ENCODE measurements at places on chromosomes 5 and 9.
A peak's percentile ranks its signal among the peaks of the same experiment; 100 is the strongest.

DNA sequence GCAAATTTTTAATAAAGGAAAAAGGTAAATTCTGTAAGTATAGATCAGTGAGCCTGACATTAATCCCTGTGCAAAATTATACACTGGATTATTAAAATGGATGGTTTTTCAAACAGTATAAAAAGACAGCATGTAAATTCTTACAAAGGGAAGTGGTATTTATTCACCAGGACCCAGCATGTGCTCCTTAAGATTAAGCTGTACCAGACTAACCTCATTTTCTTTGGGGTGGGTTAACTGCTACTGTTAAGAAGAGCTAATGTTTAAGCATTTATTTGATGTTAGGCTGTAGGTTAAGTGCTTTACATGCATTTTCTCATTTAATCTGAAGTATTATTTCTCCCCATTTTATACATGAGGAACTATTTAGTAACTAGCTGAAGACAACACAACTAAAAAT, 60.3 kb upstream of the RFX3 start:
- no peak for DNase-seq

GRCh38 chr5:93600409-93601070, 17.5 kb downstream of the NR2F1 start:
- no peak for DNase-seq

DNA sequence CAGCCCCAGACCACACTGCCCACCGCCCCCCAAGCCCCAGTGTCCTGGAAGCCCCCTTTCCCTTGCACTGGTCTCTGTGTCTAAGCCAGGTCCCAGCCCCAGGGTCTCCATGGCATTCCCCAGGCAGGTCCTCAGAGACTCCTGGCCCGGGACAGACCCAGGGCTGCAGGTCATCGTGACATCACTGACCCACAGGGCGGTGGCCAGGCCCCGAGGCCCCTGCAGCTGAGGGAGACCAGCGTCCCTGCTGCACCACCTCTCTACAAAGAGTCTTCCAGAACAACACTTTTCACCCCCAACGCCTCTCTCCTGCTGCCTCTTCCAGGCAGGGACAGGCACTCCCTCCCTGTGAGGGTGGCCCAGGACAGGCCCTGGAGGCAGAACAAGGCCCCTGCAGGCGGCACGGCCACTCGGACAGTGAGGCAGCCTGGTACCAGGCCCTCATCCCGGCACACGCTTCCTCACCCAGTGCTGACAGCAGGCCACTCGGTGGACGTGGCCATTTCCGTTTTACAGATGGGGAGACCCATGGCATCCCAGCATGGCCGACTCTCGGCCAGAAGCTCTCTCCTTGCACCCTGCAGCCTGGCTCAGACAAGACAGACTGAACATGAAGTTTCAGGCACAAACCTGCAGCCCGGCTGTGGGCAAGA, 136.4 kb downstream of the ADAMTS2 start:
- no peak for DNase-seq

DNA sequence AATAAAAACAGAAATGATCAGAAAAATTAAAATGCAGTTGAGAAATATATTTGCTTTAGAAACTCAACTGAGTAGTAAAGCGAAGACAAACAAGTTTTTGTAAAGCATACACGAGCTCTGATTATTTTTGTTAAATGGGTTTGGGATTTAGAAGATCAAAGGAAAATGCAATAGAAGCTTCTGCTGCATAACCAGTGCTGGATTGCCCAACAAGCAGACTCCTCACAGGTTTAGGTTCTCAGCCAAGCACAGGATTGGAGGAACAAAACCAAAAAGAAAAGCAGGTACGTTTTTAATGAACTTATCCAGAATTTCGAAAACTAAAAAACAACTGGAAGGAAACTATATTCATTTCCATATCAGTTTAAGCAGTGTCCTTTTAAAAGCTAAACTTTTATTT, 423.8 kb downstream of the TMEM161B start:
- DNase-seq, result no peak

- peak; percentile 12 for DNase-seq
Observed at GRCh38 chr9:16207161-16207560, 654.3 kb downstream of the CCDC171 start.

GRCh38 chr9:126230692-126231091, 95.9 kb upstream of the MVB12B start:
- no peak for DNase-seq

GRCh38 chr9:114166614-114167572, 11.6 kb downstream of the COL27A1 start:
- no peak for DNase-seq

- no peak for DNase-seq
Observed at GRCh38 chr5:175230299-175230698, 213.7 kb downstream of the DRD1 start.

DNA sequence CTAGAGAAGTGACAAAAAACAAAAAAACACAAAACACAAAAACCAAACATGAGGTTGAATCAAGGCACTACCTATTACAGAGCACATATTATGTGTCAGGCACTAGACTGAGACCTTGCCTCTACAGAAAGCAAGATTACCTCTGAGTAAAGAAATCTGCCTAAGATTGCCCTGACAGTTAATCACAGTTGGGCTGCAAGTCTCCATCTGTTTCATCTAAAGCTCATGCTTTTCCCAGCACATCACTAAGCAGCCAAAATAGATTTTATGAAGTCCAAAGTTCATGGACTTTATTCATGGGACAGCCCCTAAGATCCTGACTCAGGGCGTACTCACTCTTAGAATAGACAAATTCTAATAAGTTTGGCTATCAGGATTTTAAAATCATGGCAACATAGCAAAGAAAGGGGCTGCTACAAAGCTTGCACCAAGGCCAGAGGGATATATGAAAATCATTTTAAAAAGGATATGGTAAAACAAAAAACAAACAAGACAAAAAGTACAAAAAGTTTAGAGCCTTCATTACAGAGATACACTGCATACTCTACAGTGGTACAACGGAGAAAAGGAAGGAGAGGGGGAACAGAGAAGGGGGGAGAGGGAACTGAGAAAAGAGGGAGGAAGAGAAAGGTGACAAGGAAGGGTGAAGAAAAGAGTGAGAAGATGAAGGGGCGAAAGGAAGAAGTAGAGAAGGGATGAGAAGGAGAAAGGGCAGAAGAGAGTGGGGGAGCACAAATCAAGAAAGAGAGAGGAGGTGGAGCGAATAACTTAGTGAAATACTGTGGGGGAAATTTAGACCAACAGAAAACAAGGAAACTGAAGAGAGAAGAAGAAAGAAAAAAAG, 58.2 kb downstream of the RICTOR start:
- no peak for DNase-seq

GRCh38 chr5:146623666-146624065, 107.7 kb upstream of the GPR151 start:
- DNase-seq, result no peak

GRCh38 chr9:110116543-110116885, 91.4 kb downstream of the C9orf152 start:
- peak; percentile 49 for DNase-seq

DNA sequence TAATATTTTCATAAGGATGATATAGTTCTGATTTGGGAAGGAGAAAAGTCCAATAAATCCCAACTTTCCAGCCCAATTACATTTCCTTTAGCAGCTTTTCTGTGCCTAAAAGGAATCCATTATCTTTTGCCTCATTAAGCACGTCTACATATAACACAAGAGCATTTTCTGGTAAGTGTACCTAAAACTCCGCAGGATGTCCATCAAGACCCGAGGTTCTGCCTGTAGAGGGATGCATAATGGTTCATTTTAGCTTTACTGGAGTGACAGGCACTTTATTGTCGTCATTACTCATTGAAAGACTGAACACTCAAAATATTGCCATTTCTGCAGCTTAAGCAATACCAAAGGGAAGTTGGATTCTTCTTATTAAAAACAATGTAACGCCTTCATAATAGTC, 669.0 kb downstream of the PRELID2 start:
- DNase-seq, result no peak

DNA sequence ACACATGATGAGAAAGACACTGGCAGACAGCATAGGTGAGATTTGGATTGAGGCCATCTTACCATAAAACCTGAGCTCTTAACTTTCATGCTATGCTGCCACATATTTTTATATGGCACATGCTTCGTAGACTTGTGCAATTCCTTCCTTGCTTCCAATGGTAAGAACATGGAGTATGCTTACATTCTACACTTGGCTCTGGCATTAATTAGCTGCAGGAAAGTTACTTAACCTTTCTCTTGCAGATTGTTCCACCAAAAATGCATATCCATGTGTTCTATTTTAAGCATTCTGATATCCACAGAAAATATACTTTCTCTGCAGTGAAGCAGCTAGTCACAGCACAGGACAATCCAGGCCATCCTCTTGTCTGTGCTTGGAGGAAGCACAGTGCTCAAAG, 119.4 kb downstream of the MPDZ start:
- DNase-seq, result no peak

- no peak for DNase-seq
Observed at GRCh38 chr9:117304549-117304948, 110.3 kb downstream of the ASTN2 start.

- DNase-seq, result no peak
Observed at GRCh38 chr5:151911011-151911410, 13.6 kb downstream of the GLRA1 start.

DNA sequence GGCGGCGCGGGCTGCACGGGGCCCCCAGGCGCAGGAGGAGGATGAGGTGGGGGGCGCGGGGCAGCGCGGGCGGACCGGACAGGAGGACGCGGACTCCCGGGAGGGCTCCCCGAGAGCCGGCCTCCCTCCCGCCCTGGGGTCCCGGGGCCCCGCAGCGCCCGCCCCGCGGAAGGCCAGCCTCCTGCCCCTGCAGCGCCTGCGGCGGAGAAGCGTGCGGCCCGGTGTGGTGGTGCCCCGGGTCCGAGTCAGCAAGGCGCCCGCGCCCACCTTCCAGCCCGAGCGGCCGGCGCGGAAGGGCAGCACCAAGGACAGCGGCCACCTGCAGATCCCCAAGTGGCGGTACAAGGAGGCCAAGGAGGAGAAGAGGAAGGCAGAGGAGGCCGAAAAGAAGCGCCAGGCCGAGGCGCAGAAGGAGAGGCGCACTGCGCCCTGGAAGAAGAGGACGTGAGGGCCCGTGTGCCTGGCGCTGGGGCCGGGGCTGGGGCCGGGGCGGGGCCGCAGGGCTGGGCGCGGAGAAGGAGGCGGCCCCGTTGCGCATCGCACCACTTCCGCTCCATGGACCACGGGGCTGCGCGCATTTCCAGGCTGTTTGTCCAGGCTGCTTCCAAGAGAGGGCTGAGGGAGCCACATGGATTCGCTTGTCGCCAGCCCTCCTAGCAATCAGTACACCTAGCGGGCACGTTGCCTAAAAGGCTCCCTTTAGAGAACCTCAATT, 86.0 kb downstream of the ANKRD33B start:
- no peak for DNase-seq

- DNase-seq, result no peak
Observed at GRCh38 chr5:53246042-53246836, 136.7 kb upstream of the MOCS2 start.

GRCh38 chr5:41148448-41148847, 64.9 kb downstream of the C6 start:
- no peak for DNase-seq

- DNase-seq, result no peak
Observed at GRCh38 chr5:82911910-82912309, 165.3 kb downstream of the TMEM167A start.

DNA sequence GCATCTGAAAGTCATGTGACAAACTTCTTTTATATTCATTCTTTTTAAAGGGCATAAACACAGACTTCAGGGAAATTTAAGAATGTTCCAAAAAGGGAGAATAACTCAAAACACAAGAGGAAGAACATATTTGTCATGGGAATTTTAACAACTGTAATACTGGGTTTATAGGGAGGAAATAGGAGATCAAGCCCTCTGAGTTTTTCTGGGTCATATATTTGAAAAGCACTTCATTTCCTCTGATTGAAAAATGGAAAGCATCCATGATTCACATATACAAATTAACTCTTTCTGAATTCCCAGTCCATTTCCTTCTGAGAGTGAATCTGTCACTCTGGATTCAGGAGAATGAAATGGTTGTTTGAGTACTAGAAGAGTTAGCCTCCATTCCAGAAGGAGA, 26.8 kb downstream of the LURAP1L start:
- peak; percentile 14 for DNase-seq

DNA sequence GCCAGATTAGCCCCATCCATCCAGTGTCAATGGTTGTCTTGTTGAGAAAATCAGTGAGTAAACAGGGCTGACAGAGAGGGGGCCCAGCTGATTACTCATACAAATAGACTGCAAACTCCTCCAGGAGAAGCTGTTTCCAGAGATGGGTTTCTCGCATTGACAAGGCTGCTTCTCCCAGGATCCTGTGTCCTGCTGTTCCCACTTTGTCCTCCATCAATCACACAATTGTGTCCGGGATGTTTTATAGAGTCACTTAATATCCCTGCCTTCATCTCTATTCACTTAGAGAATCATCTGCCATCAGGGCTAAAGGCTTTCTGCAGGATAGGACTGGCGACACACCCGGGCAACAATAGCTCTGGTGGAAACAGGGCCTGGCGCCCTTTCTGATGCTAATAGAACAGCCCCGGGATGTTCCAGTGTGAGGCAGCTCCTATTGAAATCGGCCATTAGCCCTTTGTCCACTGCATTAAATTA, 71.7 kb upstream of the TBCA start:
- no peak for DNase-seq

DNA sequence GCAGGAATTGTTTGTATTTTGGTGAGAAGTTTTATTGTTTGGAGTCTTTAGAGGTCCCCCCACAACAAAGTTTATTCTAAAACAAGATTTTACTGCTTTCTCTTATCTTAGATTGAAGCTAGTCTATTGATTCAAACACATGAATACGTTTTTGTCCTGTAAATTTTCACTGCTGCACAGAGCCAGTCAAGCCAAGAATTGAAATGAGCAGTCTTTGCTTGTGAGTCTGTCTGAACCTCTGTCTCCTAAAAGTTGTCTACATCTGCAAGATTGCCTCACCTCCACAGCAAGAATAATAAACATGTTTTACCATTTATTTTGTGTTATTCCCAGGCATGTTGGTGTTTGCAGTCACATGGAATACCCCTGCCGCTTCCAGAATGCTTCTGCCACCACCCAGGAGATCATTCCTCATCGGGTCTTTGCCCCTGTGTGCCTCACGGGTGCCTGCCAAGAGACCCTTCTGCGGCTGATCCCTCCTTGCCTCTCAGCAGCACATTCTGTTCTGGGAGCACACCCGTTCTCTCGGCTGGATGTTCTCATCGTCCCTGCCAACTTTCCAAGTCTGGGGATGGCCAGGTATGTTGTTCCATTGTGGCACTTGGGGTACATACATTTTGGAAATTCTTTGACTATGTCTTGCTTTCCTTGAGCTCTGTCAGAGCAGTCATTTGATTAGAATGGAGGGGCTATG, 74.1 kb downstream of the AOPEP start:
- DNase-seq, result no peak

DNA sequence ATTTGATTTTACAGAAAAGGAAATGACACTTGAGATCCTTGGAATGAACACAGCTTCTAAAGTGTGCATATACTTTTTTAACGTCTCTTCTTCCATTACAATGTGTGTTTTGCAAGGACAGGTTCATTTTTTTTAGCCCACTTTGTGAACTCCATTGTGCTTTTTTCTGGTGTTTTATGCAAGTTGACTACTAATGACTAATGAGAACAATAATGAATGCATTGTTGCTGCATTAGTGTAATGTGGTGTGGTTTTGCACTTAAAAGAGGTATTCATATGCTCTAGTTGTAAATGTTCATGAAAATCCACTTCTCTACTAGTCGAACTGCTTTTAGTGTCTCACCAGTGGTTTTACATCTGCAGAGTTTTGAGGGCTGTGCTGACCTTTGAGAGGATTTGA, 93.6 kb downstream of the UHRF2 start:
- DNase-seq, result no peak

Measured in A673 (cell line).